ENCODE measurements at places on chromosomes 3 and 15.

GRCh38 chr3:118778201-118778600 lies 256.4 kb downstream of the IGSF11 start:
- no peak for DNase-seq

- no peak for DNase-seq
Measured at GRCh38 chr15:32872621-32873283, 154.9 kb downstream of the GREM1 start.

DNA sequence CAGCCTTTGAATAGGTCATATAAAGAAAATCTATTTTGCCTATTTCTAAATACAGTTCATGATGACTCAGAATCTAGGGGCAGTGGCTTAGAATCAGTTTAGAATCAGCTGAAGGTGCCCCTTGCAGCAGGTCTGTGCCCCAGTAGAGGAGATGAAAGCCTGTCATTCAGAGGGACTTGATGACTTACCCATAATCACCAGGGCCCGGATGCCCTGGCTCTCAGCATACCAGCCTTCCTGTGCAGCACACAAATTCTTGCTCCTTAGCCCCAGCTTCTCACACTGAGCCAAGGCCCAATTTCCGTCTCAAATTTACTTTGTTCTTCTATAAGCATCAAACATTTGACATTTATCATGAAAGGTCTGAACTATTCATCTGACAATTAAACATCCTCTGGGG lies 83.2 kb upstream of the EOMES start:
- DNase-seq = no peak

GRCh38 chr15:80978685-80979329 lies 10.8 kb downstream of the MESD start:
- DNase-seq = no peak

GRCh38 chr3:171904829-171905228 lies 61.7 kb downstream of the TMEM212 start:
- DNase-seq = no peak

Measured in activated CD8-positive, alpha-beta memory T cell treated with anti-CD3 and anti-CD28 coated beads for 4 hours (primary cell).